Bronchus fibroblast of lung (primary cell): ENCODE measurements at places on chromosomes 4 and X. TPM values are rescaled to one million over a fixed set of nuclear protein-coding genes. Genes with fewer than 3 reads are reported as not detected.

Gene RTL3
- total RNA-seq = 0.30 and 0.50 TPM in 2 replicates

Gene HAUS3
- 6.5 and 9.8 TPM in 2 replicates for total RNA-seq

Gene IL3RA
- not detected in 2 replicates for total RNA-seq

Gene CHRDL1
- 0.45 and 0.67 TPM in 2 replicates for total RNA-seq

Gene VBP1
- total RNA-seq = 48.8 and 58.5 TPM in 2 replicates

Gene GPR173
- total RNA-seq = 3.7 and 4.0 TPM in 2 replicates
